ENCODE measurements at places on chromosomes 11 and 22. TPM values are rescaled to one million over a fixed set of nuclear protein-coding genes. Genes with fewer than 3 reads are reported as not detected.

The DDIAS gene
- total RNA-seq = 14.3 TPM

The GUCY1A2 gene
- total RNA-seq = 1.1 TPM

- no peak for DNase-seq
Measured at GRCh38 chr11:65069217-65069616, 10.9 kb upstream of the NAALADL1 start.

GRCh38 chr11:72721276-72721675 lies 30.9 kb downstream of the ARAP1 start:
- no peak for DNase-seq

The IL17REL gene
- not detected for total RNA-seq

The KRTAP5-9 gene
- total RNA-seq = not detected

The ABCG4 gene
- total RNA-seq = 0.08 TPM

The CDPF1 gene
- 7.7 TPM for total RNA-seq
